Activated CD4-positive, alpha-beta T cell treated with anti-CD3 and anti-CD28 coated beads, Interleukin-2, amount 10 ng/mL, durations not matched to agents 7 days and 5 days (primary cell): ENCODE measurements at places on chromosomes 4 and X.

GRCh38 chr4:81589262-81589661, 117.6 kb upstream of the RASGEF1B start:
- H3K36me3 ChIP-seq = no peaks in the 10 kb centered on the region
- H3K4me3 ChIP-seq = no peak overlapping the region
- no peak overlapping the region for H3K27ac ChIP-seq
- H3K27me3 ChIP-seq = no peaks in the 10 kb centered on the region
- DNase-seq = no peak
- H3K4me1 ChIP-seq = no peaks in the 10 kb centered on the region

- DNase-seq = no peak
- peaks cover 17% of the 10 kb centered on the region for H3K36me3 ChIP-seq
- no peaks in the 10 kb centered on the region for H3K4me1 ChIP-seq
- H3K4me3 ChIP-seq = no peak overlapping the region
- H3K27me3 ChIP-seq = no peaks in the 10 kb centered on the region
Observed at GRCh38 chrX:21881881-21882574, 26.2 kb downstream of the YY2 start.

- peaks cover 6% of the 10 kb centered on the region for H3K27me3 ChIP-seq
- H3K27ac ChIP-seq = no peak overlapping the region
- DNase-seq = no peak
- H3K36me3 ChIP-seq = no peaks in the 10 kb centered on the region
- H3K4me3 ChIP-seq = no peak overlapping the region
Observed at GRCh38 chr4:170109586-170110284, 20.0 kb upstream of the AADAT start.

DNA sequence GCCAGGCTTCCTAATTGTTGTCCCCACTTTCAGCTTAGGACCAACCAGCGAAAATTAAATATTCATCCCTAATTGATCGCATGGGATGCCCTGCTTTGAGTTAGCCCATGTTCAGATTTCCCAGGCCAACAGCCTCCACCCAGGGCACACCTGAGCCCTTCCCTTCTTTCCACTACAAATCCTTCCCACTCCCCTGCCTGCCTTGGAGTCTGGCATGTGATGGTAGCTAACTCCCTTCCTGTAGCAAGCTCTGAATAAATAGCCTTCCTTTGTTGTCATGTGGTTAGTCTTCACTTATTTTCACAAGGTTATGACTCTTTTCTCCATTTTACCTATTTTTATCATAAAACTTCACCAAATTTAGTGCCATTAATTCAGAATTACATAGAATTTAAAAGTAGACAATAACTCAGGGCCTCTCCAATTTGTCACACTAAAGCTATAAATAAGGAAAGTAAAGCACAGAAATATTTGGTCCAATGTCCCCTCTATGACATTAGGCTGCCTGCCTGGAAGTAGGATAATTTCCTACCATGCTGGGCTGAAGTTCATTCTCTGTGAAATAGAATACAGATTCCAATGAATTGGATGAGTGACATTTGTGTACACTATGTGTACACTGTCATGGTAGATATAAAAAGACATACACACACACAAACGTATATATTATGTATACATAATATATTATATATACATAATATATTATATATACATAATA, 166.4 kb upstream of the CPEB2 start:
- H3K4me1 ChIP-seq = no peaks in the 10 kb centered on the region
- DNase-seq = no peak
- peaks cover 3% of the 10 kb centered on the region for H3K27me3 ChIP-seq
- H3K27ac ChIP-seq = no peak overlapping the region
- H3K4me3 ChIP-seq = no peak overlapping the region

DNA sequence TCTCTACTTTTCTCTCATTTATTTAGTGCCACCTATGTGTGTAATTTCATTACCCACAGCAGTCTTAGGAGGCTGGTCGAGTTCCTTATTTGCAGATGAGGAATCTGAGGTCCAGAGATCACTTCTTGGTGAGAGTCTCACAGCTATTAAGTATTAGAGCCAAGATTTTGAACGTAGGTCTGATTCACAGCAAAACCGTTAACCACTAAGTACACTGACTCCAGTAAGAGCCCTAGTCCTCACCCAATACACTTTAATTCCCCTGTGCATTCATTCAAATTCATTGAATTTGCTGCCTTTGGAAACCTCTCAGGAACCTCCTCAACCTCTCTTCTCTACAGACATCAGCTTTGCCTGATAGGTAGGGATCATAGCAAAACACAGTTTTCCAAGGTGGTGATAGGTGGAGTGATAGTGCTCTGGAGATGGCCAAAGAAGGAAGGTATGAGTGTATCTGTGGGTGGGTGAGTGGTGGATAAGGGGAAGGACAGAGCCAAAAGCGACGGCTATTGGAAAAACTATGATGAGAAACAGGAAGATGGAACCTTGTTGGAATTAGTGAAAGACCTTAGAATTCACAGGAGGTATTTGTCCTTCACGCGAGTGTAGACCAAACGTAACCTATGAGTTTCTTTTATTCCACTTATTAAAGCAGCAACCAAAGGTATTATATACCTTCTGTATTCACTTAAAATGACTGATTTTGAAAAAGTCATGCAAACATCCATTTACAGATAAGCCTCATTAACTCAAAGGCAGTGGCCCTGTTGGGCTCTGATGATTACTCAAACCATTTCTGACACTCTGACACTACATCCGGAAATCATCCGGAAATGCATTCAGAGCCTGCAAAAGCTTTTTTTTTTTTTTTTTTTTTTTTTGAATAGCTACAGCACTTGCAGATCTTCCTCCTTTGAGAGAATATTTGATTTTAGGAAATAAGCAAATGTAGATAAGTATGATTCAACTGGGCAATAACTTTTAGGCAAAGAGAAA, 6.3 kb downstream of the FMR1 start:
- peak; percentile 41 for DNase-seq
- peak overlapping the region; percentile 47 for H3K4me3 ChIP-seq
- peaks cover 58% of the 10 kb centered on the region for H3K4me1 ChIP-seq

DNA sequence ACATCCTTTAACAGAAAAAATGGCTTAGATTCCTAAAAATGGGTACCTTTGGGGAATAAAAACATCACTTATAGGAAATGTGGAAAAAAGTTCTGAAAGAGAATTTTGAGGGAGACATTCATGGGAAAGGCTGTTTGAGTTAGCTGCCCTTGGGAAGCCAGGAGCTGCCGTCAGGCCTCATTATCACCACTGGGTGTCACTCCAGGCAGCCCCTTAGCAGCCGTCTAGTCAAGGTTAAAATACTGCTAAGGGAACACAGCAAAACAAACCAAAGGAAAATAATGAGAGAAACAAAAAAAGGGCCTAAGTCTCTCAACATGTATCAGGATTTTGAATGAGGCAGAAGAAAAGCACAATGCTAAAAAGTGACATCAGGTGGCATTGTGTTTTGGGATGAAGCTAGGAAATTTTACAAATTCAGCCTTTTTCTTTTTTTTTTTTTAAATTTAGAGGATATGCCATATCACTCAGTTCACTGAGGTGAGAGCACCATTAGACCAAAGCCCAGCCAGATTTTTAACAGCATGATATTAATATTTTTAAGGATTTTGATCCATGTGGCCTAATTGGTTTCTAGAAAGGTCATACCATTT, 235.3 kb downstream of the GPAT3 start:
- no peaks in the 10 kb centered on the region for H3K36me3 ChIP-seq
- no peak overlapping the region for H3K27ac ChIP-seq
- no peak for DNase-seq
- no peaks in the 10 kb centered on the region for H3K27me3 ChIP-seq

DNA sequence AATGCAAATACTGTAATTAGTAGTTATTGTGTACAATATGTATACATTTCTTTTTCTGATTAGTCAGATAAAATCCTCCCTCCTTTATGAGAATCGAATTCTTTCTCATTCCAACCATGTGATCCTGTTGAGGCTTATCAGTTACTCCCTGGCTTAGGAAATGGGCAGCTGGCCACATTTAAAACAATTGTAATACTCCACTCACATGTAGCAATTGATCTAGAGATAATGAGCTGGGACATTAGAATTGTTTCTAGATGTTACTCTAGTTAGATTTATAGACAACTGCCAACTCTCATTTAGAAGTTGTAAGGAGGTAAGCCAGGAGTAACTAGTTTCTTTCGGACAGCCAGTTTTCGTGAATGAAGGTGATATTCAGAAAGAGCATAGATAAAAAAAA, 859.3 kb upstream of the AADAT start:
- no peak overlapping the region for H3K27ac ChIP-seq
- H3K36me3 ChIP-seq = no peaks in the 10 kb centered on the region
- no peaks in the 10 kb centered on the region for H3K27me3 ChIP-seq
- no peaks in the 10 kb centered on the region for H3K4me1 ChIP-seq

DNA sequence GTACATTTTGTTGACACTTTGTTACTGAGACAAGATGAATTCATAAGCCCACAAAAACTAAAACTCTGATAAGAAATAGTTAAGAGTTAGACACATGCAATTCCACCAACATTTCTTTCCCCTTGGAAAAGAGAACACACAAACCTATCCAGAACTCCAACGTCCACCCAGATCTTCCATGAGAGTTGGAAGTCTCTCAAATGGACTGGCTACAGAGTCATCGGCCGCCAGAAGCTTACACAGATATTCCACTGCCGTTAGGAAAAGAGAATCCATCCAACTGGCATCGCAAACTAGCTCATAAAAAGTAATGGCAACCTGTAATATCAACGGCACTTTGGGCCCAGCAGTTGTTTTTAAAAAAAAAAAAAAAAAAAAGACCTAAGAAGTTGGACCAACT, 114.7 kb downstream of the PRKX start:
- H3K36me3 ChIP-seq = peaks cover 16% of the 10 kb centered on the region
- no peaks in the 10 kb centered on the region for H3K27me3 ChIP-seq
- no peaks in the 10 kb centered on the region for H3K4me1 ChIP-seq
- H3K27ac ChIP-seq = no peak overlapping the region
- no peak overlapping the region for H3K4me3 ChIP-seq

DNA sequence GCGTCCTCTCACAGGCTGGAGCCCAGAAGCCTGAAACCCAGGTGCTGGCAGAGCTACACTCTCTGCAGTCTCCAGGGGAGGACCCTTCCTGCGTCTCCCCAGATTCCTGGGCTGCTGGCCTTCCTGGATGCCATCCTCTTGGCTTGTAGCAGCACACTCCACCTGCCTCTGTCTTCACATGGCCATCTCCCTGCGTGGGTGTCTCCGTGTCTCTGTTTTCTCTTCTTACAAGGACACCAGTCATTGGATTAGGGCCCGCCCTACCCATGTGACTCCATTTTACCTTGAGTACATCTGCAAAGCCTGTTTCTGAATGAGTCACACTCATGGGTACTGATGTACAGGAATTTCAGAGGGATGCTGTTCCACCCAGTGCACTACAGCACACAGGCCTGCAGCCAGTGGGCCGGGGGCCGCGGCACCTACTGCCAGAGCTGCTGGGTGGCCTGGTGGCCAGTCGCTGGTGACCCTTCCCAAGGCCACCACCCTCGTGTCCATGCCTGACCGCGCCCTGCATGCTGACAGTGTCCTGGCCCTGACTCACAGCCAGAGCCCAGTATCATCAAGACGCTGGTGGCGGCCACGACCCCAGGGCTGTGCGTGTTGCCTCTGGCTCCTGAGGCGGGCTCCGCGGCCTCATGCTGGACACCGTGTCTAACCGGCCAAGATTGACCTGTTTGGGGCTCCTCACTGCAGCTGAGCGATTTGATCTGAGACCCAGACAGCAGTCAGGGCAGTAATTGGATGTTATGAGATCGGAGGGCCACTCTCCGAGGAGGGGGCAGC, 63.6 kb upstream of the NKX1-1 start:
- H3K27me3 ChIP-seq = peaks cover 3% of the 10 kb centered on the region
- H3K4me1 ChIP-seq = no peaks in the 10 kb centered on the region
- DNase-seq = no peak
- no peak overlapping the region for H3K4me3 ChIP-seq

DNA sequence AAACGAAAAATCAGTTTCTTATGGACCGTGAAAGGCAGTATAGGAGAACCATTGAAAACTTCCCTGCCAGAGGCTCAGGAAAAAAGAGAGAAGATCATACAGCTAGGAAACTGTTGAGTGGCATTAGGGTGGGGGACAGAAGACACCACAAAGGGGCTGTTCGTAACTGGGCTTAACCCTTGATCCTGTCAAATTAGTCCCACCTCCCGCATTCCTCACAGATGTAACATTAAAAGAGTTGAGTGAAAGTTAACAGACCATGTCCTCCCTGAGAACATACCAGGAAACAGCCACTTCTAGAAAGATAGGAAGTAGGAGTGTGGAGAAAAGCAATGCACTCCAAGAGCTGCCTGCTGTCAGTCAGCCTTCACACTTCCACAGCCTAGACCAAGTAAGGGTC, 8.7 kb downstream of the SHROOM4 start:
- peaks cover 1% of the 10 kb centered on the region for H3K27me3 ChIP-seq
- H3K4me1 ChIP-seq = no peaks in the 10 kb centered on the region
- DNase-seq = no peak
- H3K27ac ChIP-seq = no peak overlapping the region

DNA sequence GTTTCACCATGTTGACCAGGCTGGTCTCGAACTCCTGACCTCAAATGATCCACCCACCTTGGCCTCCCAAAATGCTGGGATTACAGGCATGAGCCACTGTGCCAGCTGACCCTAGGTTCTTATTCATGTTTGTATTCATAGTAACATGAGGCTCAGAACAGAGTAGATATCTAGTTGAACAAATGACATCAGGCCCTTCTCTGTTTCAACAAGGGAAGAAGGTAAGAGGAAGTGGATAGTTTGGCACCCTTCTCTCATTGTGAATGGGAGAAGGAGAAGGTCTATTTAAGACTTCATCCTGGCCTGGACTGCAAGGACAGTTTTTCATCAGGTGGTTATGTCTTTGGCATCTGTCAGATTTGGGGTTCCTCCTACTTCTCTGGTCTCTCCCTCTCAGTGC, 13.8 kb downstream of the GJB1 start:
- H3K27me3 ChIP-seq = no peaks in the 10 kb centered on the region
- H3K4me3 ChIP-seq = no peak overlapping the region
- no peak for DNase-seq
- peaks cover 15% of the 10 kb centered on the region for H3K36me3 ChIP-seq
- no peaks in the 10 kb centered on the region for H3K4me1 ChIP-seq
- H3K27ac ChIP-seq = no peak overlapping the region

DNA sequence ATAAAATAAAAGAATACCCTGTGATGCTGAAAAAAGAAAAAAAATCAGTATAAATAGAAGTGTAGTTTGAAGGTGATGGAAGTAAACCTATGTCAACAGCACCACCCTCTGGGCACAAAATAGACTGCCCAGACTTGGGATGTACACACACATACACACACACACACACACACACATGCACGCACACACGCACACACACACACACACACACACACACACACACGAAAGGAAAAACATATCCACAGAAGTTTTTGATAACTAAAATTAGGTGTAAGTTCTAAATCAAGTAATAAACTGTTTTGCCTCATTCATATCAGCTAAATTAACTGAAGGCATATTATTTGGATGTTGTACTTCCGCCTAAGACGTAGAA, 40.5 kb downstream of the ANXA5 start:
- no peak overlapping the region for H3K4me3 ChIP-seq
- H3K4me1 ChIP-seq = peaks cover 4% of the 10 kb centered on the region
- peak; percentile 18 for DNase-seq
- H3K36me3 ChIP-seq = peaks cover 2% of the 10 kb centered on the region
- no peak overlapping the region for H3K27ac ChIP-seq

DNA sequence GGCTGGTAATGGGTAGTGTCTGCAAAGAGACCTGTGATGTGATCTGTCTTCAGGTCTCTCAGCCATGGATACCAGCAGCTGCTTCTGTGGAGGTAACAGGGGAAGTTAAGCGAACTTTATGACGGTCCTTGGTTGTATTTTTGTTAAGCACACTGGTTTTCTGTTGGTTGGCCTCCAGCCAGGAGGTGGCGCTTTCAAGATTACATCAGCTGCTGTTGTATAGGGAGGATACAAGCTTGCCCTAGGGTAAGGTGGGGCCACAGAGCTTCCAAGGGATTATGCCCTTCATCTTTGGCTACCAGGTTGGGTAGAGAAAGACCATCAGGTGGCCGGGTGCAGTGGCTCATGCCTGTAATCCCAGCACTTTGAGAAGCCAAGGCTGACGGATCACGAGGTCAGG, 834.2 kb upstream of the GALNTL6 start:
- H3K27ac ChIP-seq = no peak overlapping the region
- H3K4me3 ChIP-seq = no peak overlapping the region
